Karpas-422 (cell line): ENCODE measurements at places on chromosomes 2 and 18. TPM values are rescaled to one million over a fixed set of nuclear protein-coding genes. Genes with fewer than 3 reads are reported as not detected.
A peak's percentile ranks its signal among the peaks of the same experiment; 100 is the strongest.

B3GNT7 gene
- total RNA-seq = 2.8 and 4.7 TPM in 2 replicates

SP9 gene
- total RNA-seq = not detected in 2 replicates

DNA sequence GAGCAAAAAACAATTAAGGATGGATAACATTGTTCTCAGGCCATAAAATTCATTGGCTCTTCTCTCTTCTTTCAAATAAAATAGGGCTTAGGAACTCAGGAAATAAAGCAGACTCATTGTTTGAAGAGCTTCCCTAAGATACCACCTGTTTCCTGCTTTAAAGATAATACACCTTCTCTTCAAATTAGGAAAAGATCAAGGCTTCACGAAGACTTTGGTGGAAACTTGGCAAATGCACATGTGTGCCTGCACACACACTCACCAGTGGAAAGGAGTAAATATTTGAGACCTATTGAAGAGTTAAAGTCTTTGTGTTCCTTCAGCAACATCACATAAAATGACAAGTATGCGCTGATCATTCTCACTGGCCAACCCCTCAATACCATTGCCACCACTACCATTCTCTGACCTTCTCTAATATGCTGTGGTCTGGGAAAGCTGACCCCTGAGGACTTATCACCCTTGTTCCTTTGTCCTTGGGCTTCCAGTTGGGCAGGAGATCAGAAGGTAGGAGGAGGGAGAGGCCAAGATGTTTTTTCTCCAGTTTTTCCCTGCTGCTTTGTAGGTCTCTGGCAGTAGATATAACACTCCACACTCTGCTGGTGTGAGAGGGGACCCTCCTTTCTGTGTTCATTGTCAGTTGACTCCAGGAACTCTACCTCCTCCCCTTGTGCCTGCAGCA, 53.5 kb upstream of the SPOPL start:
- no peak overlapping the region for H3K27ac ChIP-seq
- no peak overlapping the region for H3K4me3 ChIP-seq
- DNase-seq = no peak
- no peaks in the 10 kb centered on the region for H3K4me1 ChIP-seq

FHOD3 gene
- total RNA-seq = 23.4 and 26.6 TPM in 2 replicates

DNA sequence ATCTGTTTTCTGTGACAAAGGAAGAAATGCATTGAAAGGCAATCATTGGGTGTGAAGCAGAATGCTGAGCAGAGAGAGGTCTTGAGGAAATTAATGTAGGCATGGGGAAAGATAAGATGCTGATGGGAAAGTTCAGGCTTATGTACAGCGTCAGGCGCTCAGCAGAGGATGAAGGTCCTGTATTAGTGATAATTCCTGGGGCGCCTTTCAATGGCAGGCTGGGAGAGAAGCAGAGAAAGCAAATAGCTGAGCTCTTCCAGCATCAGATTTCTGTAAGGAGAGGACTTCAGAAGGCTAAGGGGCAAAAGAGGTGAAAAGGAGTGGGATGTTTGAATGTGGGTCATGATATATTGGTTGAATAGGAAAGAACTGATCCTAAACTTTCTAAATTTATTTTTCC, 129.8 kb downstream of the HNMT start:
- H3K36me3 ChIP-seq = no peaks in the 10 kb centered on the region
- H3K27ac ChIP-seq = no peak overlapping the region
- H3K4me1 ChIP-seq = no peaks in the 10 kb centered on the region
- H3K4me3 ChIP-seq = no peak overlapping the region
- no peak for DNase-seq

DNA sequence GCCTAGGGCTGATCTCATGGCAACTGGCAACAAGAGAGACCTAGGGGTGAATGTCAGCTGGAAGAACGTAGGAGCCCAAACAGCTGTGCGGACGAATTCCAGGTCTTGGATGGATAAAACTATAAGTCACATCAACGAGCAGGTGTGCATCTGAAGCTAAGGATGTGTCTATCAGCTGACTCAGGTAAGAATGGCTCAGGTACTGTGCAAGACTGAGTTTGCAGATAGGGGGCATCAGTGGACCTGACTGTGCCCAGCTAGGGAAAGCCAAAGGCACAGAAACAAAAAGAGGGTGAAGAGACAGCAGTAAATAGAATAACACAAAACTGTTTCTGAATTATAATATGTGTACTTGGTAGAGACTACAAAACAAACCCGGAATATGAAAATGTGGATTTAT, 357.3 kb downstream of the ZEB2 start:
- no peaks in the 10 kb centered on the region for H3K36me3 ChIP-seq
- H3K27ac ChIP-seq = no peak overlapping the region
- peaks cover 15% of the 10 kb centered on the region for H3K4me1 ChIP-seq
- peak; percentile 74 for DNase-seq

SOWAHC gene
- total RNA-seq = not detected in 2 replicates

GRCh38 chr2:176583607-176584006, 314.4 kb downstream of the MTX2 start:
- no peaks in the 10 kb centered on the region for H3K27me3 ChIP-seq
- DNase-seq = no peak
- no peaks in the 10 kb centered on the region for H3K4me1 ChIP-seq
- no peaks in the 10 kb centered on the region for H3K36me3 ChIP-seq
